NK-92 treated with Interleukin-12 subunit alpha and Interleukin-12 subunit beta, amount 100 ng/mL, for 24 hours (cell line): ENCODE measurements at places on chromosomes 6 and 20.

- DNase-seq, result no peak
Observed at GRCh38 chr6:168152306-168152963, 73.4 kb upstream of the FRMD1 start.

- DNase-seq, result no peak
Observed at GRCh38 chr6:1770968-1771723, 161.4 kb downstream of the FOXC1 start.

- DNase-seq, result peak; percentile 56
Observed at GRCh38 chr20:49534255-49534712, 33.7 kb downstream of the PTGIS start.

DNA sequence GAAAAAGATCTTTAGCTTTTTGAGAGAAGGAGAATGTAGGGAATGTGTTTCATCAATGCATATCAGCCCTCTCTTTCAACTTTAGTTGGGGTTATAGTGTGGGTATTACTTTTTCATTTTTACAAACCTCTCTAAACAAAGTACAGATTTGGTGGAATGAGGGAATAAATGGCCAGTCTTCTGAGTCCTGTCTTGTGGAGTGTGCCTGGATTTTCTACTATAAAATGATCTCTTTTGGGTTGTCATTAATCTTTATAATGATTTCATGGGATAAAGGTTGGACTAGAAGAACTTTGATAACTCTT is 209.3 kb downstream of the RNF144B start:
- DNase-seq, result no peak

GRCh38 chr20:63555661-63556381 is 1.9 kb downstream of the FNDC11 start:
- DNase-seq, result no peak

GRCh38 chr20:1345030-1345755 is 16.3 kb upstream of the SDCBP2 start:
- no peak for DNase-seq

GRCh38 chr20:49585585-49586245 is 17.8 kb upstream of the PTGIS start:
- no peak for DNase-seq

DNA sequence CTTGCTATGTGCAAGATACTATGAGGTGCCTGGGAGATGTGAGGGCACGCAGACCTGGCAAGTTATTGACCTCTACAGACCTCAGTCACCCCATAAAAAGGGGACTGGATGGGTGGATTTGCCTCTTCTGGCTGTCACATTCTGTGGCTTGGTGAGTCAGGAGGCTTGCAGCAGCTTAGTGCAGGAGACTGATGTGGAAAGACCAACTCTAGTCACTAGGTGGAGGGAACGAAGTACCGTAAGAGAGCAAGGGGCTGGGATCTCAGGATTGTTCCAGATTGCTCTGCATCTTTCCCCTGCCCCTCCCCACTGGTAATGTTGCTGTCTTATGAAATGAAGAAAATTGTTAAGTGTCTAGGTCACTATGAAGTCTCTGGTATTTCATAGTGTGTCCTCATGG is 3.3 kb downstream of the MAPRE1 start:
- no peak for DNase-seq

GRCh38 chr6:38531134-38531533 is 108.6 kb downstream of the BTBD9 start:
- DNase-seq, result no peak

GRCh38 chr20:58340853-58341252 is 31.3 kb downstream of the RAB22A start:
- DNase-seq, result no peak

DNA sequence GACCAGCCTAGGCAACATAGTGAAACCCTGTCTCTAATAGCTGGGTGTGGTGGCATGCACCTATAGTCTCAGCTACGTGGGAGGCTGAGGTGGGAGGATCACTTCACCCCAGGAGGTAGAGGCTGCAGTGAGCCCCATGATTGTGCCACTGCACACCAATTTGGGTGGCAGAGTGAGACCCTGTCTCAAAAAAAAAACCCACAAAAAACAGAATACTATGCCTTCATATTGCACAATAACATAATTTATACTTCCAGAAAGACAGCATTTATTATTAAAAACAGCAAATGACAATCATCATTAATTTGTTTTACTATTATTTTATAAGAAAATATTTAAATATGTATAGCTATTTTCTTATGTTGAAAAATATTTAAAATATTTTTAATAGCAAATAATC is 30.0 kb upstream of the CARMIL1 start:
- no peak for DNase-seq
